ENCODE measurements at places on chromosomes 2 and 18.
A peak's percentile ranks its signal among the peaks of the same experiment; 100 is the strongest.

DNA sequence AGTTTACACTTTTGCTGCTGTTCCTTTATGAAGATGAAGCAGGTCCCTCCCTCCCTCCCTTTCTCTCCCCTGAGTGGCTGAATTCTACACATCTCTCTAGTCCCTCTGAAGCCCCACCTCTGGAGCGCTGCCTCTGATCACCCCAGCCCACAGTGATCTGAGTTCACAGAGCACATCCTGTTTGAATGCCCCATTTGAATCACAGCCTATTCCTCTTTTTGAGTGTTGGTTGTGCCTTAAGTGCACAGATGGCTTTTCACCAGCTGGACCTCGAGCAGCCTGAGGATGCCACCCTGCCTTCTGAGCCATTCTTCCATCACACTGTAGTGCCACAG lies 87.1 kb downstream of the ITGB1BP1 start:
- DNase-seq, result peak; percentile 75

DNA sequence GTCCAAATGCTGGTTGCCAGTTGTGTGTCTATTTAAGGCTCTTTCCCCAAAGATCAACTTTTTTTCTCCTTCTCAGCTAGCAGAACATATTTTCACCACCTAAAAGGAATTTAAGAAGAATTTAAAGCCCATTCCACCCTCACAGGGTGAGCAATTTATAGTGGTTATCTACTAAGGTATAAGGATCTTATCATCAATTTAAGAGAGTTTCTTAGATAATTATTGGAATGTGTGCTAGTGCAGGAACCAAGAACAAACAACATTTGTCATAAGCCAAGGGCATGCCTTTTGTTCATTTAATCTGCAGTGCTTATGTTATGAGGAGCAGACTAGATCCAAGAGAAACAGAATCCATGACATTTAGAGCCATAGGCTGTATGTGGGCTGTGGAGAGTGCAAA lies 37.2 kb downstream of the NLRC4 start:
- no peak for DNase-seq

DNA sequence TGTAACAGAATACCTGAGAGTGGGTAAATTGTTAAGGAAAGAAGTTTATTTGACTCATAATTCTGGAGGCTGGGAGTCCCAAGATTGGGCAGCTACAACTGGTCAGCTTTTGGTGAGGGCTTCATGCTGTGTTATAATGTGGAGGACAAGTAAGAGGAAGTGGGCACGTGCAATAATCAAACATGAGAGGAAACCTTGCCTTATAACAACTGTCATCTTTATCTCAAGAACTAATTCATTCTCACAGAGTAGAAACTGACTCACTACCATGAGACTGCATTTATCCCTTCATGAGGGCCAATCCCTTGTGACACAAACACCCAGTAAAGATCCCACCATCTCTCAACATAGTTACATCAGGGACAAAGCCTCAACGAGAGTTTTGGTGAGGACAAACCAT lies 318.1 kb upstream of the NT5C1B start:
- no peak for DNase-seq

GRCh38 chr2:148680462-148680861 lies 35.9 kb downstream of the EPC2 start:
- DNase-seq, result no peak

DNA sequence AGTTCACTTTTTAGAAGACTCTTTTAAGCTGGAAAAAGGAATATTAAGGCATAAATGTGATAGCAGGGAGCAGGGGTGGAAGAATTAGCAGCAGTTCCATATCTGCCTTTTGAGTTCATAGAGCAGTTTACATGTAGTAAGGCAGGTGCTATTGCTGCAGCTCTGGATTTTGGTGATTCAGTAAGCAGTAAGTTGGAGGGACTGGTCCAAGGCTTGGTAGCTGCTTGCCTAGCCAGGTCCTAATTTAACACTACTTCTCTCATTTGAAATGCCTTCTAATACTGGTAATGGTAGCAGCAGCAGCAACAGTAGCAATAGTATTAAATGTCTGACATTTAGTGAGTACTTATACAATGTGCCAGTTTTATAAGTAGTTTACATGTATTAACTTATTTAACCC lies 30.0 kb downstream of the HAT1 start:
- DNase-seq, result no peak

GRCh38 chr2:166632616-166633015 lies 138.6 kb upstream of the SCN7A start:
- no peak for DNase-seq

- DNase-seq, result no peak
These were observed 421.4 kb upstream of the CYRIA start for GRCh38 chr2:17086990-17087389.

- no peak for DNase-seq
These were observed 7.5 kb downstream of the REL start for GRCh38 chr2:60888853-60889252.

GRCh38 chr2:234427081-234428061 lies 69.5 kb downstream of the ARL4C start:
- no peak for DNase-seq

DNA sequence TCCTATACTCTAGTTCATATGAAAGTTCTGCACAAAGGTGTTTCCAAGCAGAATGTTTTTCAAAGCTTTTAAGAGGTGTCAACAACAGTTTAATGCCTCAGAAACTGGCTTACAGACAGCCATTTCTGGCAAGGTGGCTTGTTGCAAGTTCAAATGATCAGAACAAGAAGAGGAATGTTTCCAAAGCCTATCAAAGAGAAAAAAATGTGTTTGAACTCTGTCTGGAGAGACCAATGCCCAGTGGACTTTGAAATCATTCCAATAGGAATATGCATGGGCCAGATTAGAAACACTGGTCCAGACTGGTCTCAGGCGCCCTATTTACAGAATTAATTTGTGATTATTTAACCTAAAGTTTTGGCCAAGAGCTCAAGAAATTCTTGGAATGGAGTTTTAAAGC lies 106.2 kb downstream of the CPS1 start:
- DNase-seq, result no peak

- no peak for DNase-seq
These were observed 17.3 kb downstream of the BIN1 start for GRCh38 chr2:127089478-127090235.

- no peak for DNase-seq
These were observed 30.4 kb downstream of the PRKRA start for GRCh38 chr2:178420463-178420999.

GRCh38 chr2:12240206-12240605 lies 476.5 kb upstream of the TRIB2 start:
- no peak for DNase-seq

DNA sequence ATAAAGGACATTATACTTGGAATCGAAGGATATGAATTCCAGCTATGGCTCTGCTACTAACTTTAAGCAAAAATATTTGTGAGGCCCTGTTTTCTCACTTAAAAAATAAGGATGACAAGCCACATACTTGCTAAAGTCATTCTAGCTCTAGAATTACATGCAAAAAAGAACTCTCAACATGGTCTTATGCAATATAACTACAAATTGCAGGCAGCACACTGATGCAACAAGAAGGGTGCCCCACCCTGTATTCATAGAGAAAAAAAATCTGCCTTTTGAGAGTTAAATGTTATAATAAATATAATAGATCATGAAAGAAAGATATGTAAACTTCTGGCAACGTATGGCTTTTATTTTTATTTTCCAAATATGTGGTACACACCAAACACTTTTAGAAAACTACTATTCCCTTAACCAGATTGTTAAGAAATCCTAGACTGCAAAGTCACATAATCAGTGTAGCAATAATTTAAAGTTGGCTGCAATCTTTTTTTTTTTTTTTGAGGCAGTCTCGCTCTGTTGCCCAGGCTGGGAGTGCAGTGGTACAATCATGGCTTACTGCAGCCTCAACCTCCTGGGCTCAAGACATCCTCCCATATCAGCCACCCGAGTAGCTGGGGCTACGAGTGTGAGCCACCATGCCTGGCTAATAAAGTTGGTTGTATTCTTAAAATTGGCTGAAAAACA lies 40.2 kb upstream of the WDSUB1 start:
- DNase-seq, result no peak

- DNase-seq, result no peak
These were observed 120.2 kb downstream of the FEZ2 start for GRCh38 chr2:36477746-36478145.

- DNase-seq, result peak; percentile 62
These were observed 6.5 kb upstream of the WNT6 start for GRCh38 chr2:218852911-218853667.

GRCh38 chr2:146312899-146313298 lies 1531.9 kb upstream of the ACVR2A start:
- no peak for DNase-seq

DNA sequence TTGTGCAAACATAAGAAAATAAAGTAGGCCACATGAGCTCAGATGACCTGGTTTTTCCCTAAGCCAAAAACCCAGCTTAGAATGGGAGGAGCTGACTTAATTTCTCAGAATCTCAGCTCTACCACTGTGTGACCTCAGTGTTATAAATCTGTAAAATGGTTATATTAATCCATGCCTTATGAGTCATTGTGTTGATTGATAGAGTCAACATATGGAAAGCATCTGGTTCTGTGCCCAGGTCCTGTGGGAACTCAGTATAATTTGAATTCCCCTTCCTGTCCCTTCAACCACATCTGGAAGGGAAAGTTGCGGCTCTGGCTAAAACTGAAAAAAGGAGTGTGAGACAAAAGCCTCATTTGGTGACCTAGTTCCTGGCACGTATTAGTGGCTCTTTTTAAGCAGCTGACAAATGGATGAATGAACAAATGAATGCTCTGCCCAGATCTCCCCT lies 25.7 kb downstream of the TMEM177 start:
- DNase-seq, result no peak

GRCh38 chr2:239831861-239832489 lies 193.2 kb downstream of the NDUFA10 start:
- DNase-seq, result no peak

GRCh38 chr2:231671270-231672050 lies 36.9 kb upstream of the PTMA start:
- DNase-seq, result no peak

DNA sequence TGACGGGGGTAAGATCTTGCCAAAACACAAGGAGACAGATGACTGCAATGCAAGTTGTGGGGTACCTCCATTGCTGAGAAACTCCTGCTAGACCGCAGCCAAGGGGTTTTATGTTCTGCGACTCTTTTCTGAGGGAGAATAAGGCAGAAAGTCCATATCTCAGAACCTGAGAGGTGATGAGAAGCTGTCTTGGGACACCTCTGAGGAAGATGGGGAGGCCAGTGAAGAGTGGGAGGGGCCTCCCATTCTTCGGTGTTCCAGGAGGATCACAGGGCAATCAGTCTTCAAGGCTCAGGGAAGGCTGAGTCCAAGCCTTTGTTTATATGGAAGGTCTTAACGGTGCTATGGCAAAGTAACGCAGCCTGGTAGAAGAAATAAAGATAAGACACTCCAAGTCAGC lies 18.0 kb downstream of the CYP27A1 start:
- no peak for DNase-seq

DNA sequence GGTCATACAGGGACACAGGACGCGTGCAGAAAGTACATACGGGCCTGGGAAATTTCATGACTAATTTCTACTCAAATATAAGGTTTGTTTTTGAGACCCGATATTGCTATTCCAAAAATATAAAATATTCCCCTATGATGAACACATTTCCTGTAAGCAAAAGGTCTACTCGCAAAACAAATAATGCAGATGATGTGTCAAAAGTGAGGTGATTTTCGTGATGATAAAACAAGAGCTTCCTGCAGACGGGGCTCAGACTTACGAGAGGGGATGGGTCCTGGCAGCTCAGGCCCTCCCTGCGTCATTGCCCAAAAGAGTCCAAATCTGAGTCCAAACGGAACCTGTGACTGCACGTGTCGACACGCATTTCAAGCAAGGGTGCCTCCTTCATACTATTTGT lies 62.7 kb downstream of the MBP start:
- no peak for DNase-seq

DNA sequence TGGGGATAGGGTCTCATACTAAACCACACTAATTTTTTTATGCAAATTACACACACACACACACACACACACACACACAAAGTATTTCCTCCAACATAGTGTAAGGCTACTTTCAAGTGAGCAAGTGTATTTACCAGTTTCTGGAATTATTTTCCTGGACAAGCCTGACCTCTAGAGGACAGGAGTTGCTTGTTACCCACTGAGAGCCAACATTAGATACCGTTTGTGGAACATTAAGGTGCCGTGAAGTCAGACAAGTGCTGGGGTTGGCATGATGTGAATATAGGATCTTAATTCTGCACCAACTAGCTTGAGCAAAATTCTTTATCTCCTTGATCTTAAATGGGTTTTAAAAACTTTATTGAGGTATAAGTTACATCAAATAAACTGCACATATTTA lies 39.3 kb upstream of the SERPINB2 start:
- peak; percentile 48 for DNase-seq

- no peak for DNase-seq
These were observed 689.4 kb upstream of the FANCL start for GRCh38 chr2:58930537-58930936.

GRCh38 chr2:205850611-205851010 lies 168.3 kb downstream of the NRP2 start:
- DNase-seq, result no peak

DNA sequence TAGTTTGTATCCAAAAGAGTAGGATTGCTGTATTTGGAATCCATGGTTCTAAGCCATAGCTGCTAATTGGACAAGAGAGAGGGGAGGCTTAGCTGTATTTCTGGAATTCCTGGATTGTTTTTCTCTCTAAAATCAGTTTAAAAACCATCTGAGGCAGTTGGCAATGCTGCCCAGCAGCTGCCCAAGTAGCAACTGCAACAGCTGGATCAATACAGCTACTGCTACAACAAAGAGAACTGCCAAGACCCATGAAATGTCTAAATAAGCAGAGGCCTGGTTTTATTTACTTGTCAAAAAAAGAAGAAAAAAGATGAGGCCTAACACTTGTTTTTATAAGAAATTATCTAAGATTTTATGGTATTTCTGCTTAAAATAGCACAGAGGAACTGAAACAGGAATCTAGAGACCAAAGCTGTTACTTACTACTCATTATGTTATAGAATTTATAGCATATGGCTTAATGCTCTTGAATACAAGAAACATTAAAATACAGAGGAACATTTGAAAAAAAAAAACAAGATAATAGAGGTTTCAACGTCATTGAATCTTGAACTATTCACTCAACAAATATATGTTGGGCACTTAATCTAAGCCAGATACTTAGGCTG lies 39.1 kb downstream of the TMEFF2 start:
- DNase-seq, result no peak

DNA sequence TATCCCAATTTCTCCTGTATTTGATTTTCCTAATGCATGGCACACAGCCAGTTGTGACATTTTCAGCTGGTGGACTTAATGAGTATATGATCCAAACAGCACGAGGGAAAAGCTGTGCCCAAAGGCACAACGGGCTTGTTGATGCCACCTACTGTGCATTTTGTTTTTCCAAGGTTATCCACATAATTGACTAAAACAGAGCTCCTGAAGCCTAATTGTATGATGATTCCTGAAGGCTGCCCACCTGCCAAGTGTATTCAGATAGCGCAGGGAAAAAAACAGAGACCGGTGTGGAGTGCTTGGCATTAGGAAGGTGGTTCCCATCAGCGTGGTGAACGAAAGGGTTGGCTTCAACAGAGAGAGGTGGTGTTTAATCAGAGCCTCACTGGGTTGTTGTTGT lies 14.9 kb downstream of the RBMS1 start:
- DNase-seq, result no peak

GRCh38 chr2:163659224-163659623 lies 76.6 kb downstream of the FIGN start:
- DNase-seq, result no peak

- DNase-seq, result no peak
These were observed 23.1 kb downstream of the ID2 start for GRCh38 chr2:8704906-8705305.

- no peak for DNase-seq
These were observed 158.5 kb downstream of the NCK2 start for GRCh38 chr2:105903051-105903674.

Measured in Jurkat, Clone E6-1 (cell line).